Kidney (tissue), 22 donors: ENCODE measurements at places on chromosomes 6 and 20. TPM values are rescaled to one million over a fixed set of nuclear protein-coding genes. Genes with fewer than 3 reads are reported as not detected.

GRCh38 chr6:139277587-139277986, 14.2 kb downstream of the TXLNB start:
- no peak for DNase-seq

GRCh38 chr6:166244353-166245045, 63.7 kb downstream of the PRR18 start:
- no peak for DNase-seq

DNA sequence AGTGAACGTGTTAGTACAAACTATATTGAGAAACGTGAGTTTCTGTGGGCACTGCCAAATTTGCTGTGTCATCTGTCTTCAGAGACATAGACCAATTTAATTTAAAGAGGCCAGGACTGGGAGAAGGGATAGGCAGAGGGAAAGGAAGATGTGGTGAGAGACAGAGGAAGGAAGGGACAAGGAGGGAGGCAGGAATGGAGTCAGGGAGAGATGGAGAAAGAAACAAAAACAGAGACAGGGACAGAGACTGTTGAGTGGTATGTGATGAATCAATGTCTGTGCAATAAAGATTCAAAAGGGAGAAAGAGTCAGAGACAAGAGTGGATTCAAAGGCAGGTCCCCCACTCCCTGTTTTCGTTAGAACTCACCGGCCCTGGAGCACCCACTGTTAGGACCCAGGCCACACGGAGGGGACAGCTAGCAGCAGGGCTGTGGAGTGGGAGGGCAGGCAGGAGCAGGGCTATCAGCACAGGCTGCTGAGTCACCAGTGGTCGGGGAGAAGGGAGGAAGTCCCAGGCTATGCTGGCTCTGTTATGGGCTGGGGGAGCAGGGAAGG, 51.6 kb upstream of the CHD6 start:
- no peak for DNase-seq

DNA sequence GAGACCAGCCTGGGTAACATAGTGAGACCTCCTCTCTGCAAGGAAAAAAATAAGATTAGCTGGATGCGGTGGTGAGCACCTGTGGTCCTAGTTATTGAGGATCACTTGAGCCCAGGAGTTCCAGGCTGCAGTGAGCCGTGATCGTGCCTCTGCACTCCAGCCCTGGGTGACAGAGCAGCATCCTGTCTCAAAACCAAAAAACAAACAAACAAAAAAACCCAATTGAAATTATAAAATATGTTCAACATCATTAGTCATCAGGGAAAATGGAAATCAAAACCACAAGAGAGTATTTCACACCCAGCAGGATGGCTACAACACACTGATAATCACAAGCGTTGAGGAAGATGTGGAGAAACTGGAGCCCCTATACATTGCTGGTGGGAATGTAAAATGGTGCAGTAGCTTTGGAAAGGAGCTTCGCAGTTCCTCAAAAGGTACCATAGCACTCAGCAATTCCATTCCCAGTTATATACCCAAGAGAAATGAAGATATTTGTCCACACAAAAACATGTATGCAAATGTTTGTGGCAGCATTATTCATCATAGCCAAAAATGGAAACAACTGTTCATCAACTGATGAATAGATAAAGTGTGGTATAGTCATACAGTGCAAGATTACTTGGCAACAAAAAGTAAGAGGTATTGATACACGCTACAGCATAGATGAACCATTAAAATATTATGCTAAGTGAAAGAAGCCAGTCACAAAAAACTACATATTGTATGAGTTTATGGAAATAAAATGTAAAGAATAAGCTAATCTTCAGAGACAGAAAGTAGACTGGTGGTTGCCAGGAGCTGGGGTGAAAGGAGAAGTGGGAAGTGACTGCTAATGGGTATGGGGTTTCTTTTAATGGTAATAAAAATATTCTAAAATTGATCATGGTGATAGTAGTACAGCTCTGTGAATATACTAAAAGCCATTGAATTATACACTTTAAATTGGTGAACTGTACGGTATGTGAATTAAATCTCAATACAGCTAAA, 38.7 kb upstream of the RIPOR2 start:
- DNase-seq: no peak

- no peak for DNase-seq
Observed at GRCh38 chr6:50706575-50706974, 6.8 kb upstream of the TFAP2D start.

BACH2 gene
- polyA plus RNA-seq: 0.32 TPM

IL20RA gene
- 0.34 TPM for polyA plus RNA-seq

RSPH9 gene
- polyA plus RNA-seq: 0.45 TPM

ERMARD gene
- 22.3 TPM for polyA plus RNA-seq

GRM1 gene
- polyA plus RNA-seq: 0.82 TPM

RAET1L gene
- polyA plus RNA-seq: not detected
